ENCODE measurements at places on chromosomes 7 and 10.
A peak's percentile ranks its signal among the peaks of the same experiment; 100 is the strongest.

- DNase-seq = no peak
Measured at GRCh38 chr10:125050383-125050782, 108.5 kb downstream of the ZRANB1 start.

- no peak for DNase-seq
Measured at GRCh38 chr10:86300931-86301830, 65.4 kb downstream of the GRID1 start.

GRCh38 chr7:134589491-134589941 is 40.6 kb downstream of the AKR1B15 start:
- no peak for DNase-seq

GRCh38 chr10:70761727-70762350 is 23.3 kb downstream of the TBATA start:
- DNase-seq = no peak

DNA sequence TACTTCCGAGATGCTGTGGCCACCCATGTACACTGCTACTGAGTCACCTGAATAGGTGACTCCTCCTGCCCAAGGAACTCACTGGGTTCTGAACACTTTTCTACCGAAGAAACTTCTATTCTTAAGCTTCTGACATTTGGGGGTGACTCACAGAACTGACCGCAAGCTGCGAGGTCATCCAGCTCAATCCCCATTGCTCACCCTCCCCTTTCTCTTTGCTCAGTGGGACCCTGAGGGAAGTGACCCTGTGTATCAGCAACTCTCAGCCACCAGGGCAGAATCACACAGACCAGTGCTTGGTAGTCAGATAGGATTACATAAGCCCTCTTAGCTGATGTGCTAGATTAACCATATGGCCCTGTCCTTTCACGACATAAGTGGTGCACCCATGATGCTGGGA is 46.3 kb downstream of the INSYN2A start:
- DNase-seq = no peak

GRCh38 chr7:66928388-66928787 is 7.4 kb downstream of the TMEM248 start:
- DNase-seq = no peak

DNA sequence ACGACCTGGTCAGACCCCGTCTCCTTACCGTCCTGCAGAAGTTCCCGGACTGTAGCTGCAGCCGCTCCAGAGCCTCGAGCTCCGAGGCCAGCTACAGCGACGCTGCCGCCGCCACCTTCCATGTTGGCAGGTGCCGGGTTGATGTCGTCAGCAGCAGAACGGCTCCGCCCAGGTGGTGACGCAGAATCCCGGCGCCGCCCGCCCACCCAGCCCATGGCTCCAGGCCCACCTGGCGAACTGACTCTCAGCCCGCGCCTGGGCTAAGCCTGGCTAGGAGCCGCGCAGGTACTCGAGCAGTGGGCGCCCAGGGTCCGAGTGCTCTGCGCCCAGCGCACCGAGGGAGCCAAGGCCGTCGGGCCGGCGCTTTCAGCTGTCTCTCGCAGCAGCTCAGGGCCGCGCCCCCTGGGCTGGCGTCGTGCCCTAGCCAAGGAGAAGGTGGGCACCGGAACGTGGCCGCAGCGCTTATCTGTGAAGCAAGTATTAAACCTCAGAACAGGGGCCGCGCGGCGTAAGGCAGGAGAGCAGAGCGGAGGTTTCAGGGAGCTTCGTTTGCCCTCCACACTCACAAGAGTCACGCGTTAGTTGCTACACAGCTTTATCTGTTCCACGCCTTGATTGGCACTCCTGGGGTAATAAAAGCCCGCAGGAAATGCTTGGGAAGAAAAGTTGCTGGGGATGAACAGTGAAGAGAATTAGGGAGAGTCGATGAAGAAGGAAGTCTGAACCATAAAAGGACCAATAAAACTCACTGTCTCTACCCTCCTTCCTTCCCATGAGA is at the start of the genes COG5 and DUS4L:
TSS of gene COG5 (minus strand) at position 146 of the 778 bp plus-strand sequence. CDS start at position 122, 24 bp downstream.
TSS of gene DUS4L (plus strand) at position 197 of the 778 bp plus-strand sequence. CDS start 3,100 bp downstream, outside the sequence.
- peak; percentile 65 for DNase-seq

Data from activated CD4-positive, CD25-positive, alpha-beta regulatory T cell treated with anti-CD3 and anti-CD28 coated beads, Interleukin-2, amount 50 U/mL, for 16 hours (primary cell).